Right kidney (tissue), 9 donors: ENCODE measurements at places on chromosomes 6 and 20.
A peak's percentile ranks its signal among the peaks of the same experiment; 100 is the strongest.

- no peak for DNase-seq
Measured at GRCh38 chr6:144756469-144756868, 471.3 kb downstream of the UTRN start.

DNA sequence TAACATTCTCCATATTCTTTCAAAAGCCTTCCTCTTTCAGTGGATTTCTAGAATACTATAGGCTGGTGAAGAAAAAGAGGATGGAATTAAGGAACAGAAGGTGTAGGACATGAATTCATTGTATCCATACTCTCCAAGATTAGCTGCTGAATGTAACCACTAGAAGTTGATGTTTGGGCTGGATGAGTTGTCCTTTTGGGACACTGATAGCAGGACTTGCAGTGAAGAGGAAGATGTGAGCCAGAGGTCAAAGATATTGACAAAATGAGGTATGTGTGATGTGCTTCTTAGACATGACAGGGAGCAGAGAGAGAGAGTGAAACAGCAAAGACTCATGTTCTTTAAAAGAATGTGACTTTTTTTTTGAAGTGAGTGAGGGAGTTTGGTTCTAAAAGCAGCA is 134.3 kb upstream of the MAN1A1 start:
- DNase-seq, result no peak

GRCh38 chr20:48776306-48776705 is 51.5 kb downstream of the PREX1 start:
- no peak for DNase-seq

DNA sequence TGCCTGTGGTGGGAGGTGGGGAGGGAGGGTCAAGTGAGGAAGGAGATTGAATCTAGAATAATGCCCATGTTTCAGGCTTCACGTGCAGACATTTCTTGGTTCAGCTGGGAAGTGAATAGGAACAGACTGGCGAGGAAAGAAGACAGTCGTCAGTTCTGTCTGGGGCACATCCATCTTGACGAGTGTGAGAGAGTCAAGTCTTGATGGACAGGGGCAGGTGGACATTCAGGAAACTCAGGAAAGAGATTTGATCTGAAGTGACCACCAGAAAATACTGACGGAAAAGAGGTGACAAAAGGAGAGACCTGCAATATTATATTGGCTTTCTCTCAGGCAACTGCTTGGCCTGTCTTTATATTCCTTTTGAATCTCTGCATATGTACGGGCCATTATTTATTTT is 68.6 kb downstream of the ESR1 start:
- DNase-seq, result no peak

GRCh38 chr6:117346142-117346930 is 79.4 kb downstream of the ROS1 start:
- DNase-seq, result no peak

GRCh38 chr6:119523556-119523955 is 174.0 kb upstream of the MAN1A1 start:
- no peak for DNase-seq

- no peak for DNase-seq
Measured at GRCh38 chr6:46105568-46105967, 24.2 kb upstream of the ENPP4 start.

DNA sequence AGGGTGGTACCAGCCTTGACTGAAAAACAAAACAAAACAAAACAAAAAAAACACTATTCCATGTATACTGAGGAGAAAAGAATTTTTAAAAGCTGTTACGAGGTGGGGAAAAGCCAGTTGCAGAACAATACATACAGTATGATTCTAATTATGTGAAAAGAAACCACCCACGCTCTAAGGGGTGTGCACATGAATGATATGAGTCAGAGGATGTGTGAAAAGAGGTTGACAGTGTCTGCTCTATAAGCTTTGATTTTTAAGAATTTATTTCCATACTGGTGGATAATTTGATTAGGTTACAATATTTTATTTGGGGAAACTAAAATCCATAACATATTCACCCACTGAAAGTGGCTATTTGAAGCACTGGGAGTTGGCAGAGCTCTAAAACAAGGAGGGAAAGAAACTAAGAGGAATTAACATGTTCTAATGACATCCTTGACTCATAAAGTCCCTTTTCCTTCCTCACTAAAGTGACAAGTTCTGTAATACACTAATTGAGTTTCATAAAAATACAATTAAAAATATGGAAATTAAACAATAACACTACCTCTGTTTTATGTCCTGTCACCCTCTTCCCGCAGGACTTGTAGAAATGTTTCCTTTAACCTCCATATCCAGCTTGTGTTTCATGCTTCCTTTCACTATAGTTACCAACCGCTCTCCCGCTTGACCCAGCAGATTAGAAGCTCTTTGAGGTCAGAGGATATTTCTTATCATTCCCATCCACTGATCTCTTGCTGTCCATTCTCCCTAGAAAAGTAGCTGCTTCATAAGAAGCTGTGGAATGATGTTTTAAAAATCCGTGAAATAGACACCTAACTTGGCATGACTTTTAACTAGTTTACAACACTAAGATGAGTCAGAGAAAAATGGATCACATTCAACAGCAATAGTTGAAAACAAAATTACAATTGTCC is 118.6 kb upstream of the CCDC28A start:
- no peak for DNase-seq

GRCh38 chr6:92180090-92180489 is 1239.3 kb downstream of the EPHA7 start:
- no peak for DNase-seq

DNA sequence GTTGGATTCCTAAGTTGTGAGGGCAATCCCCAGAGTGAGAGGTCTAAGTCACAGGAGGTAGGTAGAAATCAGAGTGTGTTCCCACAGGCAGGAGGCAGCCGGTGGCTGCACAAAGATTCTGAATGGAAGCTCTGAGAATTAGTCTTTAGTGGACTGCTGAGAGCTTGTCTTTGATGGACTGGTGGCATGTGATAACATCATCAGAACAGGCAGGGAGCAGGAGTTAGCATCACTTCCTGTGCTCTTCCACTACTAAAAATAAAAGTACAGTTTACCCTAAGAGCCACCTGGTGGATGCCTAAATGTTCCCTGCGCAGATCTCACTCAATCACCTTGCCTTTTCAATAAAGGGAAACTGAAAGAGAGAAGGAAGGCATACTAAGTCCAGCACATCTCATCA is 294.6 kb upstream of the POU3F2 start:
- DNase-seq, result no peak

- DNase-seq, result no peak
Measured at GRCh38 chr6:28142446-28142845, 763 bp downstream of the ZKSCAN8 start.

DNA sequence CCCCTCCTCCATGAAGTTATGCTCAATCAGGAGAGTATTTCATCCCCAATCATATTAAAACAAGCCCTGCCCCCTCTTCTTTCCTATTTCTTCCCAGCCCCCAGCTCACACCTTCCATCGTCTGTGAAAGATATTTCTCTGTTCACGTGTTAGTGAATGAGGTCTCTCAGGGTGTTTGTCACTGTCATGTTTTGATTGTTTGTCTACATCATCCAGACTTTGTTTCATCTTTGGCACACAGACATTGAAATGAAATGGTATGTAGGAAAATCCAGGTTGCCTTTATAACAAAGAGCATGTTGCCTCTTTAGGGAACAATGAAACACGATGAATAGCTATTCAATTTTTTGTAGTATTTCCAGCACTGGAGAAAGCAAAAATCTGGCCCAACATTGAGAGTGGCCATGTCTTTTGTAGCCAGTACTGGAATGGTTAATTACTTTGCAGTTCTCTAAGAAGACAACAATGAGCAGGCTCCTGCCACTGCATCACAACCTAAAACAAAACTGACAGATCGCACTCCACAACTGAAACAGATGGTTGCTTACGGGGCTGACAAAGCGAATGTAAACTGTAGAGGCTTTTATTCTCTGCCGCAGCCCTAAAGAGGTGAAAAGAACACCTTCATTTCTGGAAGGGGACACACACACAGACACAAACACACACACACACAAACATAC is 543.6 kb upstream of the CITED2 start:
- DNase-seq, result no peak

- DNase-seq, result no peak
Measured at GRCh38 chr20:50953196-50953595, 5.1 kb downstream of the DPM1 start.

DNA sequence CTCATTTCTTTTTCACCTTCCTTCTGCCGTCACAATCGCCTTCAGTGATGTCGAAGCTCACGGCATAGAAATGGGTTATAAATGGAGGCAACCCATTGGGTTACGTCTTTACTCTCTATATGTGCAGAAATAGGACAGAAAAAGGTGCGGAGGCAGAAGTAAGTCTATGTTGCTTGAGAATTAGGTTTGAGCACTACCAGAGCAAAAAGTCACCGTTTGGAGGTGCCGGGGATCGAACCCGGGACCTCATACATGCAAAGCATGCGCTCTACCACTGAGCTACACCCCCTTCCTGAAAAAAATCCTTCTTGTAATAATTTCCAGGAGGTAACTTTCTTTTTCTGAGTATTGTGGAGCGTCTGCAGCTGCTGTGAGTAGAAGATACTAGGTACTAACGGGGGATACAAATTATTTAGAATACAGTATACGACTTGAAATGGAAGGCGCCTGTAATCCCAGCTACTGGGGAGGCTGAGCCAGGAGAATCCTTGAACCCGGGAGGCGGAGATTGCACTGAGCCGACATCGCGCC is 134.2 kb downstream of the TRIM27 start:
- DNase-seq, result peak; percentile 33

DNA sequence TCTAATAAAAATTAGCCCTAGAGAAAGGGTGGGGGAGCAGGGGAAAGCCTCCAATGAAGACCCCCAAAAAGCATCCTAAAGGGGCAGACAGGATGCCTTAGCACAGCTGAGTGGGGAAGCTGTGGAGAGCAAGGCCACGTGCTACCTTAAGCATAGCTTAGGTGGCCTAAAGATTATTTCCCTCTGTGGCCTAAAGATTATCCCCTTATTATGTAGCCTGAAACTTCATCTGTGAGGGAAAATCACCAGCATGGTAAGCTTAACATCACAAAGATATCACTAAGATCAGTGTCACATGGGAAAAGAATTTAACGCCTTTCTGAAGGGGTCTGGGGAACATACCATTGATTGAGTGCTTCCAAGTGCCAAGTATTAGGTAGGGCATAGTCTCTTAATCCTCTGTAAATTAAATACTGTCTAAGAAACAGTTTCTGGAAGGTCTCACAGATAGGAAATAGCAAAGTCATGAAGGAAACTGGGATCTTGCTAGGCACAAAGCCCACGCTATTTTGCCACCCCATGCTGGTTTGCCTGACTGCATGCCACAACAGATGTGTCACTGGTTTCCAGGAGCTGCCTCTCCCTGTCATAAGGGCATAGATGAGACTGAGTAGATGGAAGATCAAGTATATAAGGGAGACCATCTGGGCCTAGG is 170.0 kb downstream of the HACE1 start:
- no peak for DNase-seq

DNA sequence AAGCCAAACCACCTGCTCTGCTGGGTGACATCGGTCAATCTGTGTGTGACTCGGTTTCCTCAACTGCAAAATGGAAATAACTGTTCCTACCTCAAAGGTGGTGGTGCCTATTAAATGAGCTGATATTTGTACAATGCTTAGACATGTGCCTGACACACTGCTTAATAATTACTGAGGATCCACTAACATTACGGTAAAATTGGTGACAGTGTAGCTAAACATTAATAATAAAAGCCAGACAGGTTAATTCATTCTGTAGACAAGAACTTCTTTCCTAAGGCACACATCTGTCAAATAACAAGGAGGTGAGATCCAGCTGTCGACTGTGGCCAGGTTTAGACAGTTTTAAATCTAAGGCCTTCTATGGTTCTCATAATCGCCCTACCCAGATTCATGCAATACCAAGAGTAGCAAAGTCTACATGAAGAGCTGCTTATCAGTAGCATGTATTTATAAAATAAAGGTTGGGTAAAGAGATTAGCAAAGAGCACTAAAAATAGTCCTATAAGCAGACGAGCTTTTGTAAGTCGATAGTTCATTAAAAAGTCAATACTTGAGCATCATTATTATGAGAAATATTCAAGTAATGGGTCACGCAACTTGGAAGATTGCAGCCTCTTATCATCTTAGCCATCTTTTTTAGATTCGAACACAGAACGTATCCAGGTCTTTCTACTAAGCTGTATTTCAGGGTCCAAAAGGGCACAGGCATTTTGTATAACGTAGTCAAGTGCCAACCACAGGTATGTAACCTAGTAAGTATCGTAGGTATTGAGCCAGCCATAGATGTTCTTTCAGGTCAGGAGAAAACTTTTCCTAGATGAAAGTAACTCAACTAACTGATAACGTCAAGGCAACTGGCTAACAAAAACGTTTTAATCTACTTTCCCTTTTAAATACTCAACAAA is 3.2 kb downstream of the CNKSR3 start:
- no peak for DNase-seq

- peak; percentile 41 for DNase-seq
Measured at GRCh38 chr20:3818155-3819151, 1.9 kb upstream of the AP5S1 start.

DNA sequence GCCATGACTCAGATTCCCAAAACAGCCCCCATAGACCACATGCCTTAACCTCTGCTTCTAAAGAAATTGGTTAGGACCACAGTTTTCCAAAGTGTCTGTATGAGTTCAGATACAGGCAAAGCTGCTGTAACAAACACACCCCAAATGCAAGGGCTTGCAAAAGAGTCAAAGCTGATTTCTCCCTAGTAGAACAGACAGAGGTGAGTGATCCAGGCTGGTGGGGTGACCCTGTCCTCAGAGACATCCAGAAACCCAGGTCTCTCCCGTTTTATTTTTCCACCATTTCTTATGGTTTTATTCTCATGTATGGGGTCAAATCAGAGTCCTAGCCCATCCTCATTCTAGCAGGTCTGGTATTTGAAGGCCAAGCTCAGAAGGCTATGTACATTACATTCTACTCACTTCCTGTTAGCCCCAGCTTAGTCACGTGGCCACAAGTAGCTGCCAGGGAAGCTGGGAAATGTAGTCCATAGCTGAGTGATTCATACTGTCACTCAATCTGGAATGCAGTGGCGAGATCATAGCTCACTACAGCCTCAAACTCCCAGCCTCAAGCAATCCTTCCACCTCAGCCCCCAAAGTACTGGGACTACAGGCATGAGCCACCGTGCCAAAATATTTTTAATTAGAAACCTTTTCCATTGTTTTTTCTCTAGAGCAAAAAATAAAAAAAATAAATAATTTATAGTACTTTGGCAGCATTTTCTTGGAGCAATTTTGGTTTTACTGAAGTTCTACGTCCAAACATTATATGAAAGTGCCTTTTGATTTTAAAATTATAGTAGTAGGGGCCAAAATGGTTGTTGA is 175.2 kb downstream of the ZMYND8 start:
- no peak for DNase-seq

GRCh38 chr6:153081914-153082313 is 49.2 kb downstream of the RGS17 start:
- DNase-seq, result no peak

DNA sequence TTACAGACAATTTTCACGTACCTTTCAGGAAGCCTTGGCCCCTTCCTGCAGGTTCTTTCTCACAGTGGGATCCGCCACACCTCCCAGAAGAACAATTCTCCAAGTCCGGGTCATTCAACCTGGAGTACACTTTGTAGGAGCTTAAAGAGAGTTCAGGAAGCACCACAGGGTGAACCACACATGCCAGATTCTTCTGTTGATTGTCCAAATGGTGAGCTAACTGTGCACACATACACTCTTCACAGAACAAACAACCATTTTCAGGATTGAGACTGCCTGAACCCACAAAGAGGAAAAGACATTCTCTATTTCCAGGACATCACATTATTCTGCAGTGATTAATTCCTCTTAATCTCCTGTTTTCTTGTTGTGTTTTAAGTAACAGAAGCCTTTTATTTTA is 51.0 kb downstream of the SCGN start:
- no peak for DNase-seq
